ENCODE measurements at places on chromosomes 5 and 9.
A peak's percentile ranks its signal among the peaks of the same experiment; 100 is the strongest.

GRCh38 chr5:145245354-145245753 is 589.8 kb downstream of the PRELID2 start:
- DNase-seq: peak; percentile 5

GRCh38 chr9:94014066-94014654 is 59.0 kb upstream of the BARX1 start:
- no peak for DNase-seq

GRCh38 chr5:110580625-110581024 is 145.8 kb downstream of the TMEM232 start:
- DNase-seq: peak; percentile 24

- DNase-seq: peak; percentile 11
These were observed 367.1 kb upstream of the RIOK2 start for GRCh38 chr5:97550164-97550563.

DNA sequence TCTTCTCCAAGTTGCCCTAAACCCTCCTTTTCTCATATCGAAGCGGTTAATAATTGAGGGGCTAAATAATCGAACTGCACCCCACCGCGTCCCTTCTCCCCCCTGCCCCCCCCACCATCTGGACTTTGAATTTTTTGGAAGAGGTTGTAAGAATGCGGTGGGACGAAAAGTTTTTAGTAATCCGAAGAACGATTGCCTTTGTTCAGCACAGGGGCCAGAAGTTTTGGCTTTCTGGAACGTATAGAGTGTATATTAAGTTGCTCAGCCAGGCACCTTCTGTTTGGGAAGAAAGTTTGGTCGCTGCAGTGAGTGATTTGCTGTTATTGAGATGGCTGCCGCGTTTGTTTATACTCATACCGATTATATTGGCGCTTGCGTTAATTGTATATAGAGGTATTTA is 518 bp downstream of the ERBIN start:
- no peak for DNase-seq

DNA sequence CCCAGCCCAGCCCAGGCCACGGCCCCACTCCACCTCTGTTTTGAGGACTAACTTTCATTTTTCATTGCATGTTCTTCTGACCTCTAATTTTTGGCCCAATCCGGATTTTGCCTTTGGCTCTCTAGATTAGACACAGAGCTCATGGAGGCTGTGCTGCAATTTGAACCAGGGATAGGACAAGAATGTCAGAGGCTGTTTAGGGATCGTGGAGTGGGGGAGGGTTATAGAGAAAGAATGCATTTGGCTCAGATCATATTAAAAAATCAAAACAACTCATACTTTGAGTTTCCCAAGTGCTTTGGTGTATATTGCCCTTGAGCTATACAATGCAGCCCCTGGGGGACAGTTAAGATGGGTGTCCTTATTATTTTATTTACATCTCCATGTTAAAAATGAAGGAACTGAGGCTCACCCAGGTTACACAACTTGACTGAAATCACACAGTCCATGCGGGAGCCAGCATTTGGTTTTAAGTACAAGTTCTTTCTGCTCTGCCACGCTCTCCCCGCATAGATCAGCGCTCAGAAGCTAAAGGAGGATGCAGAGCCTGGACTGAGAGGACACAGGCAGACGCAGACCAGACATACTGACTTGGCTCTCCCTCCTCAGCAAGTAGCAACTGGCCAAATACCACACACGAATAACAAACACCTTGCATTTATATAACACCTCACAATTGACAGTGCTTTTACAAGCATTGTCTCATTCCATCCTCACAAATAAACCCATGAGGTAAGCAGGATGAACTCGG is 126.4 kb upstream of the RAI14 start:
- DNase-seq: no peak

GRCh38 chr5:102700916-102701315 is 54.2 kb upstream of the PAM start:
- no peak for DNase-seq

- no peak for DNase-seq
These were observed 2.2 kb downstream of the NR2F1 start for GRCh38 chr5:93585041-93585766.

GRCh38 chr5:14424011-14424685 is 157.4 kb upstream of the OTULINL start:
- DNase-seq: no peak

DNA sequence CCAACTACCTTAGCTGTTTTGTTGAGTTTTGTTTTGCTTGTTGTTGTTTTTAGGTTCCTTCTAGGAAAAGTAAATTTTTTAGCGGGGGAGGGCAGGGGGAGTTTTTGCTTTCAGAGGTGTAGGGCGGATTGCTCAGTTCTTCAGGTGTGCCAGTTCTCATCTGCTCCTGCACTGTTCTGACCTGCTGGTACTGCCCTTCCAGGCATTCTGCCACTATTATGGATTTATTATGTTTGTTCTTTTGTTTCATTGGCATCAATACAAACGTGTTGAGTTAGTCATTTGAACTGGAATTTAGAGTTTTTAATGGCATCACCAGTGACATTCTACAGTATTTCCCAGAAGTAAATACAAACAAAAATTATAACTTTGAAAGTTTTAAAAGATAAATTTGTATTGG is 26.0 kb downstream of the ERCC6L2 start:
- DNase-seq: no peak

DNA sequence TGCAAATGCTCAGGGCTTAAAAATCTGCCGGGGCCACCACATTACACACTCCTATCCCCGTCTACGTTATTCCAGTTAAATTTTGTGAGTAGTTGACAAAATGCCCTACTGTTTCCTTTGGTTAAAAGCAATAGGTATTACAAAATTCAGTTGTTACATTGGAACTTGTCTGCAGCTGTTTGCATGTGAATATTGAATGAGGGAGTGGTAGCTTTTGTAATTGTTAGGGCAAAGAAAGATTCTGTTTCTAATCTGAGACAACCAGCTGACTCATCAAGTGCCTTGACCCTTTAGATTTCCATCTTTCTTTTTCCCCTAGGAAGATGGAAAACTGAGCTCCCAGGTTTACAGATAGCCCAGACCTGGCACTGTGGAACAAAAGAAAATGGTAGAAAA is 30.2 kb downstream of the MAML1 start:
- no peak for DNase-seq

- DNase-seq: no peak
These were observed 1828.2 kb downstream of the MAT2B start for GRCh38 chr5:165333623-165334022.

DNA sequence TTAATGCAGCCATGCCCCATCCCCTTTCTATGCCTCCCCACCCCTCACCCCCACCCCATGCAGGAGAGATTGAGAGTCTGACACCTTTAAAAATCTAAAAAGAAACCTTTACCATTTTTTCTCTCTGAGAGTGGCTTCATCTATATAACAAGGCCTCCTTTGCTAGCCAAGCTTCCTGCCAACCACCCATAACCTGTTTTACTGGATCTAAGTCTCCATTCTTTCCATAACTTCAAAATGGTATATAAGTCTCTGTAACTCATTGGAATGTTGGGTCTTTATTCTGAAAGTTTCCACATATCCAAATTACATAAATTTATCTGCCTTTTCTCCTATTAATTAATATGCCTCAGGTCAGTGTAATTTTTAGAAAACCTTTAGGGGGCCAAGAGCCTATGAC is 1174.0 kb downstream of the MAT2B start:
- no peak for DNase-seq

- DNase-seq: no peak
These were observed 77.4 kb downstream of the WWC1 start for GRCh38 chr5:168368854-168369253.

- DNase-seq: no peak
These were observed 24.6 kb downstream of the APC start for GRCh38 chr5:112762113-112762810.

DNA sequence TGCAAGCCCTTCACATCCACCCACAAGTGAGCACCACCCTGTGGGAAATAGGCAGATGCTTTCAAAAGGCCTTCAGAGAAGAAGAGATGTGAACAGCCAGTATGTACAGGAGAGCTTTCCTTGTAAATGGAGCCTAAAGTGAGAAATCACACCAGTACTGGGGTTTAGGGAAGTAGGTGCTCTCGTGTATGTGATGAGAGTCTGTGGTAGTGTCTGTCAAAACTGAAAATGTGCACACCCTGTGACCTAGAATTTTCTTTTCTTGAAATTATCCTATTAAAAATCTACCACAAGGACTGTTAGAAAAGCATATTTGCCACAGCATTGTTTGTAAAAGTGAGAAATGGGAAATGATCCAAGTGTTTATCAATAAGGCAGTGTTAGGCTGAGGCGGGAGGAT is 16.6 kb downstream of the OTULINL start:
- no peak for DNase-seq

DNA sequence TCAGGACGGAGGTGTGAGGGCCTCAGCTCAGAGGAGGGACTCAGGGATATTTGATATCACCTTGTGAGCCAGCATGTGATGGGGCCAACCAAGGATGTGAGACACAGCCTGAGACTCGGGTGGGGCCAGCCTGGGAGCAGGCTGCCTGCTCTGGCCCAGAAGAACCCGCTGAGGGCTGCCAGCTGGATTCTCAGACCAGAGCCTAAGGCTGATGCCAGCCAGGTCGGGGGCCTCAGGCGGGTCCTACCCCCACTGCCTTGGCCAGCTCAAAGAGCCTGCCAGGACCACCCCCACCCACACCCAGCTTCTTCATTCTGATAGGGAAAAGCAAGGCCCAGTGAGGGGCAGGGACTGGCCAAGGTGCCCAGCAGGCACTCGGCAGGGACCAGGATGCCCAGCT is 20.3 kb upstream of the DUSP1 start:
- DNase-seq: no peak

GRCh38 chr9:107249131-107249533 is 33.9 kb upstream of the RAD23B start:
- no peak for DNase-seq

DNA sequence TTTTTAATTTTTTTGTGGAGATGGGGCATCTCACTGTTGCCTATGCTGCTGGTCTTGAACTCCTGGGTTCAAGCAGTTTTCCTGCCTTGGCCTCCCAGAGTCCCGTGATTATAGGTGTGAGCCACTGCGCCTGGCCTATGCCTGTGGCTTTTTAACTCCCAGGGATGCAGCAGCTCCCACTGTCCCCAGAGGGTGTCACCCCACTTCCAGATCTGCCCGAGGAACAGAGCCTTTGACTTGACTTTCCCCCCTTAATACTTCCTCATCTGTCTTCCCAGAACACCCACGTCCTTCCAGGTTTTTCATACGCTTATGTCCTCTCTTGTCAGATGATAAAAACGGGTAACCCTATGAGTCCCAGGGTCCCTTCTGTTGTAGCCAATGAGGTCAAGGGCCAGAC is 7.6 kb upstream of the PRRC2B start:
- DNase-seq: no peak

DNA sequence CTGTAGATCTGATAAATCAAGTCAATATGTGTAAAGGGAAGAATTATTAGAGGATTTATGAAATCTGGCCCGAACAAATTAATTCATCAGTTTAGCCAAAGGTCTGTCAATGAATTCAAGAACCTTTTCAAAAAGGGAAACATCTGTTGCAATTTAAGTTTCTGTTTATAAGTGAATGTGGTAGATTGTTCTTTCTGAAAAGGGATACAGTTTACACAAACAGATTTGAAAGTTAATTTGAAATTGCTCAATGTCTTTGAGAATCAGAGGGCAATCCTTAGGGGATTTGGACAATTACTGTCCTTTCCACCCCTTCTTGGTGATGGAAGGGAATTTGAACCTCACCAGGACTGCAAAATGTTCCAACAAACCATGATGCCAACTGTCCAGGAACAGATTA is 29.7 kb upstream of the ERCC6L2 start:
- DNase-seq: no peak

GRCh38 chr5:57316798-57317327 is 143.0 kb downstream of the GPBP1 start:
- peak; percentile 97 for DNase-seq

All from astrocyte of the cerebellum (primary cell).